Hepatic stellate cell (primary cell): ENCODE measurements at places on chromosomes 7 and 10.
A peak's percentile ranks its signal among the peaks of the same experiment; 100 is the strongest.

GRCh38 chr7:122546496-122546895, 152.4 kb downstream of the RNF133 start:
- DNase-seq, result no peak

GRCh38 chr7:434891-435629, 84.6 kb downstream of the PDGFA start:
- no peak for DNase-seq

- no peak for DNase-seq
Observed at GRCh38 chr10:23692736-23693135, 253.9 kb downstream of the OTUD1 start.

GRCh38 chr10:101588879-101589278, 758 bp downstream of the DPCD start:
- DNase-seq, result peak; percentile 58

- no peak for DNase-seq
Observed at GRCh38 chr7:116630932-116631671, 40.9 kb upstream of the MET start.

GRCh38 chr7:131096267-131096927, 231.3 kb upstream of the MKLN1 start:
- DNase-seq, result no peak

DNA sequence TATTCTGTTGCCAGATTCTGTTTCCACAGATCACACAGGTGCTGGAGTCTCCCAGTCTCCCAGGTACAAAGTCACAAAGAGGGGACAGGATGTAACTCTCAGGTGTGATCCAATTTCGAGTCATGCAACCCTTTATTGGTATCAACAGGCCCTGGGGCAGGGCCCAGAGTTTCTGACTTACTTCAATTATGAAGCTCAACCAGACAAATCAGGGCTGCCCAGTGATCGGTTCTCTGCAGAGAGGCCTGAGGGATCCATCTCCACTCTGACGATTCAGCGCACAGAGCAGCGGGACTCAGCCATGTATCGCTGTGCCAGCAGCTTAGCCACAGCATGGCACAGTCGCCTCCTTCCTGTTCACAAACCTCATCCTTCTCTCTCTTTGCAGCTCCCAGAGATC, 237.5 kb upstream of the PRSS1 start:
- no peak for DNase-seq

DNA sequence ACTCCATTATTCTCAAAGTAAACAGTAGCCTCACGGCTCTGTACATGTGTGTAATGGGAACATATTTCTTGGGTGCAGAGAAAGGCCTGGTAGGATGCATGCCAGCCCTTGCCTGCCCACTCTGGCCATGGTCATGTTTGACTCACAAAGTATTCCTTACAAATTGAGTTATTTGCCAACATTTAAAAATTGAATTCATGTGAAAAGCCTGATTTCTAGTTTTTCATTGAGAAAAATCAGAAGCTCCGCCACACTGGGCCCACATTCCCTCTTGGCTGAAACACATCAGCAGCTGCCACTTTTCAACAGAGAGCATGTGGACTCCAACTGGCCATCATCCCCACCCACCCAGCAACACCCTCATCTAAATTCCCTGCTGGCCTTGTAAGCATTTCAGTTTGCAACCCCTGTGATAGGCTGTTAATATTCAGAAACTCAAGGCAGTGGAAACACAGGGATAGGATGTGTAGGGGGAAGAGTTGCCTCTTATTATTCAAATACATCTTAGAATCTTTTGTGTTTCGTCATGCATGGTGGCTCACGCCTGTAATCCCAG, 40.9 kb downstream of the CDH23 start:
- DNase-seq, result no peak

GRCh38 chr7:136657482-136657921, 210.9 kb upstream of the CHRM2 start:
- DNase-seq, result no peak

DNA sequence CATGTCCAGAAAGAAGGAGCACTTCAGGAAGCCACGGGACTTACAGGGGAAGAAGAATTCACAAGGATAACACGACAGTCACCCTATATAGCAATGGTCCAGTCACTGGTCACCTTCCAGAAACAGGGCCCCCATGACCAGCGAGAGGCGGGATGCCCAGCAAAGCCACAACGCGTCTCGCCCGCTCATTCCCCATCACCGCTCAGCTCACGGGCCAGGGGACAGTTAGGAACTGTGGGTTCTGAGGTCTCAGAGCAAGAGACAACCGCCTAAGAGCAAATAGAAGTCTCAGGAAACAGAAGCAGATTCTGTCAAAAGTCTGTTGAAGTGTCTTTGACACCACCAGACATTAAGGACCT, 71.9 kb downstream of the PROSER2 start:
- DNase-seq, result no peak

DNA sequence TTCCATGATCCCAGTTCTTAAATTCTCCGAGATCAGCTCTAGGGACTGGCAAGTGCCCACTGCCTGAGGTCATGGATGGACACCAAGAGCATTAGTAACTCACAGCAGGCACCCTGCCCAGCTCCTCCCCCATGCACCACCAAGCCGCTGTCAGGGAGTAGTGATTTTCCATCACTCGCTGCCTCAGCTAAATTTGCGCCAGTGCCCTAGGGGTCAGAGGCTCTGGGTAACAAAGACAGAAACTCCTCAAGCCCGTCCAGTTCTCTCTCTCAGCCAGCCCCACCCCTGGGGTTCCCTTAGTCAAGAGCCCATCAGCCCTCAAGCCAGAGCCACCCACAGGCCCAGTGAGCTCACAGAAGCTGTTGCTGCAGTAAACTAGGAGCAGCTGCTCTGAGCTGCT, 30.0 kb downstream of the PAX2 start:
- no peak for DNase-seq

GRCh38 chr7:134792968-134793367, 13.5 kb downstream of the CALD1 start:
- peak; percentile 55 for DNase-seq

DNA sequence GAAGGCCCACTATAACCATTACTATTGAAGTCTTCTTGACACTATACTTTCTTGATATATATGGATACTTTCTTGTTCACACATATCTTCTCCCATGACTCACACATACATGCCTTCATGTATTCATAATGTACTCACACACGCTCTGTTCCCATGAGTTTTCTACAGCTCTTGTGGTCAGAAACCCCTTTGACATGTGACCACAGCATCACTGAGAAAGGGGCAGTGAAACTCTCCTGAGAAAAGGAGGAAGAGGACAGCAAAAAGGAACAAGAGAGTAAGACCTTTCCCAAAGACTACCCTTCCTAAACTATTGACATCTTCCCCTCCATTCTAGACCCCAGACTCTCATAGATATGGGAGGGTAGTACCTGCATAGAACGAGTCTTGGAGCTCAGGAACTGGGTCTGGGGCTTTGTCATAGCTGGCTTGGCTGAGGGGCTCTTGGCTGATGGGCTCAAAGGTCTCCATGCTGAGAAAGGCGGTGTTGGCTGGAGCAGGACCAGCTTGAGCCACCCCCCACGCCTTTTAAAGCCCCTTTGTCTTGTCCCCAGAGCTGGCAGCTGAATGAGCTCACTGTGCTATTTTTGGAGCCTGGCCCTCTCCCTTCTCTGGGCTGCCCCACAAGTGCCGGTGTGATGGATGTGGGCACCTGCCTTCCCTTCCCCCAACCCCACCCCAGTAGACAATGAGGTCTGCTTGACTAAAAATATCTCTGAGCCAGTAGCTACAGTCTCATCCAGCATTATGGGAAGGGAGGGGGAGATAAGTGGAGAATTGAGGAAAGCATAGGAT, 5.1 kb downstream of the SYNPO2L start:
- peak; percentile 86 for DNase-seq

DNA sequence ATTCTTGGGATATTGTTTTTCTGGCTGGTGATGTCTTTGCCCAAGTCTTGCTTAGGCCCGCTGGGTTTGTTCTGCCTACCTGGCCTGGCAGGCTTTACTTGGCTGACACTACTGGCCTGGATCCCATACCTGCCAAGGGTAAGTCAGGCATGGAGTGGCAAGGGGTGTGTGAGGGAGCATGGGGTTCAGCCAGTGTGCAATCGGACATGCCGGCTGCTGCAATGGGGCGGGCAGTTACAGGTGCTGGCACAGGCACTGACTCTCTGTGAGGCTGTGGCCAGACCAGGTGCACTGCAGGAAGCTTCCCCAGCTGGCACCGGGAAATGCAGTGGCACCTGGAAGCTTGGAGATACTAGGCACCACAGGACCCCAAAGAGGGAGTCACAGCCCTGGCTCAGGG, 168.4 kb downstream of the PON1 start:
- no peak for DNase-seq

DNA sequence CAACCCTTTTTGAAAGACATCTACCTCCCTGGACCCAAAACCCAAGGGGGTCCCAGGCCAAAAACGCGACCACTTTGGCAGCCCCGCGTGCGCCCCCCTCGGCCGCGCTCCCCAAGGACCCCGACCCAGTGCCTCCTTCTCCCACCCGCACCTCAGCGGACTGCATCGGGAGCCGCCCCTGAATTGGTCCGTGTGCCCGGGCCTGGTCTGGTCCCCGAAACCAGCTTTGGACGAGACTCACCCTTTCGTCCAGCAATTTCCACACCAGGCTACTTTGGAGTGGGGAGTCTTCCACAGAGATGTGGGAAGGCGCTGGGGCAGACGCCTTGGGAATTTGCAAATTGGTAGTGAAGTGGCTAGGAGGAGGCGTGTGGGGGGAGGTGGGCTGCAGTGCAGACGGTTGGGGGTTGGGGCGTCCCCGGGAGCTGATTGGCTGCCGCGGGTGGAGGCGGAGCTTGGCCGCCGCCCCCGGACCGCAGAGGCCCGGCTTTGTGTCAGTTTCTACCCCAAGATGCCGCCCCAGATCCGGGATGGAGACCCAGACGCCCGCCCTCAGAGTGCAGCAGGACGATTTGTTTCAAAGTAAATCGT, 16.9 kb downstream of the TCAF1 start:
- DNase-seq, result peak; percentile 84

DNA sequence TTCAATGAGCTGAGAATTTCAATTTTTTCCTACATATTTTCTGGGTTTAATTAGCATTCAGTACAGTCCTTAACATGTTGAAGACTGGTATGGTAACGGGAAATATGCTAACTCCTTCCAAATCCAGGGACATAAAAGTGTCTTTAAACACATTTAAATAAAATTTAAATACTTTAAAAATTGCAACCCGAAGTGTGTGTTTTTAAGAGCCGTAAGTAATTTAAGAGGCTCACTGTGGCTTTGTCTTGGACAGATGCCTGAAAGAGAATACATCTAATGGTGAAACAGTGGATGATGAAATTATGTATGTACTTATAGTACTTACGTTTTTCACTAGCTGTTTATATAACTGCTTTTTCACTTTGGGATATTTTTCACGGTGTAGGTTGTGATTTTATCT, 687.3 kb upstream of the CELF2 start:
- no peak for DNase-seq

DNA sequence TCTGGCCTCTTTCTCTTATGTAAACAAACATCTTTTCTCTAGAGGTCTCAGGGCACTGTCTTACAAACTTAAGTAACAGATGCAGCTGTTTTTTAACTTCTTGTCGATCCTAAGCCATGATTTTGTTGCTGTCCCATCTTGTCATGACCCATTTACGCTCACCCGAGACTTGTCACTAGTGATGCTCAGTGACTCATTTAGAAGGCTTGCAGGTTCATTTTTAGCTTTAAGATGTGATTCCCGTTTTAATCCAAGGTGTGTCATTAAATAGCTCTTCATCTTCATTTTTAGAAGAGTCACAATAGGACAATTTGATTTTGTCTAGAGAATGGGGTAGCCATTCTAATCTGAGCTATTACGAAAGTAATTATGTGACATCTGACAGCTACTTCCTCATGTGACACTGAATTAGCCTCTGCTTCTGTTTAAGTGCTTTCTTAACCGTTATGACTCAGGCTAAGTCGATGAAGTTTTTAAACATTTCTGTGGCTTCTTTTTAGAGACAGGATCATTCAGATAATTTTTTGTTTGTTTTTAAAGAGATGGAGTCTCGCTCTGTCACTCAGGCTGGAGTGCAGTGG, 42.7 kb downstream of the SPDYE5 start:
- DNase-seq, result peak; percentile 77

- DNase-seq, result no peak
Observed at GRCh38 chr7:50920031-50920635, 137.4 kb upstream of the GRB10 start.

GRCh38 chr7:155378959-155379871, 78.7 kb upstream of the EN2 start:
- DNase-seq, result no peak

DNA sequence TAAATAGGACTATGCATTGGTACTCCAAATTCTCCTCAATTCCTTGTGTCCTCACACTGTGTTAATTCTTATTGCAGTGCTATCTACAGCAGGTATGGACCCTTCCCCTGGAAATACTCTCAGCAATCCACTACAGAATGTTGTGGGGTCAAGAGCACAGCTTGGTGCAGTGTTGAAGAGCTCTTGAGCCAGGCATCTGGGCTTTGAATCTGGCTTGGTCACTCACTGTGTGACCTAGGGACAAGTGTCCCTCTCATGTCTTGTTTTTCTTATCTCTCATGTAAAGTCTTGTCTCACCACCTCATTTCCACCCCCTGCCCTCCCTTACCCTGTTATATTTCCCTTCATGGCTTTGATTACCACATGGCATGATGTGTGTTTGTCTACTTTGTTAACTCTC, 159.4 kb downstream of the RNLS start:
- no peak for DNase-seq
